ENCODE measurements at places on chromosomes 11 and 22.

DNA sequence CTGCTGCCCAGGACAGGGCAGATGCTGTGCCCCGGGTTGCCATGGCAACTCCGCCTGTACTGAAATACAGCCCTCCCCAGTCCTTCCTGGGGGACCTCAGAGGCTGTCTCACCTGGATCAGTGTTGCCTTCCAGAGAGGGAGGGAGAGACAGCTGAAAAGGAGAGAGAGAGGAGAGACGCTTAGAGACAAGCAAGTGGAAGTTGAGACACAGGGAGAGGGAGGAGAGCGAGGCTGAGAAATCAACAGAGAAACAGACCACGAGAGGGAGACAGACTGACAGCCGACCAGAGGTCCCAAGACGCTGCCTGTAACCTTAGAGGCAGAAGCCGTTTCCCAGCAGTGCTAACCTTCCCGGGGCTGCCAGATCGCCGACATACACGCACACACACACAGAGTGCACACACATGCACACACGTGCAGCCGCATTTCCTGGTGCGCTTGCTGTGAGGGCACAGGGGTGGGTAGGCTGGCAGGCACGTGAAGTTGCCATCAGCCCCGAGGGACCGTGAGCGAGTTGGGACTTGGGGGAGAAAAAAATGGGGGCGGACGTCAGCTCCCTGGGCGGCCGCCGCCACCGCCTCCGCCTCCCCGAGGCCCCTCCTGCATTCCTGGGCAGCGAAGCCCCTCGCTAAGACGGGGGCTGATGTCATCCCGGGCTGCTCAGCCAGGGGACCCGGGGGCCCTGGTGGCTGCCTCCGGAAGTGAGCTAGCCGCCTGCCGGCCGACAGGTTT is 88.6 kb upstream of the CRYBB3 start:
- DNase-seq, result peak; percentile 48

GRCh38 chr11:61019832-61020405 is 48.4 kb downstream of the CD6 start:
- DNase-seq, result no peak

GRCh38 chr11:20111871-20112270 is 48.4 kb downstream of the DBX1 start:
- no peak for DNase-seq

DNA sequence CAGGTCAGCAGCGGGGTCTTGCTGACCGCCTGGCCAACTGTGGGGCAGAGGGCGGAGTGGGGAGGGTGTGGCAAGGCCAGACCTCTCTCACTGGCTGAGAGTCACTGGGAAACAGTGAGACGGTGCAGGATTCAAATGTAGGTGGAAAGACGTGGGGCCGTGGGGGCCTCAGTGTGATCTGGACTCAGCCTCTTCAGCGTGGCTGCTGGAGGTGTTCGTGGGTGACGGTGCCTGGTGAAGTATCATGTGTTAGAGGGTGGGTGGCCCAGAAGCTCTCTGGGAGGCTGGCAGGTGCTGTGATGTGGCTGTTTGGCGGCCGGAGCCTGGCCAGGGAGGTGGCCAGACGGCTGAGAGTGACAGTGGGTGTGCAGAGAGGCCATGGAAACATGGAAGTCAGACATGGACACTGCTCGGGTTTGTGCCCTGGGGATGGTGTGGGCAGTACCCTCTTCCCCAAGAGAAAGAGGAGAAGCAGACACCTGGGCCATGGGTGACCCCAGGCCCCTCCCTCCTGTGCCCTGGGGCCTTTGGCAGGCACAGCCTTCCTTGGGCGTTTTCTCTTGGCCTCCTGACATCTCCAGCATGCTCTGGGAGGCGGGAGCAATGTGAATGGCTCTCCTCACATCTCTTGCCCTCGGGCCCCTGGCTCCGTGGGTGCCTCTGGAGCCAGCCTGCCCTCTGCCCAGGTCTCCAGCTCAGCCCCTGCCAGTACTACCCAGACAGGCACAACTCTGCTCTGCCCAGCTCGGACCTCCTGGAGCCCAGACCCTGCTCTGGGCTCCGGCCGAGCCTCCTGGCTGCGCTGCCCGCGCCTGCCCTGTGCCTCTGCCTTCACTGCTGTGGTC is 10.1 kb upstream of the ACR start:
- DNase-seq, result no peak

DNA sequence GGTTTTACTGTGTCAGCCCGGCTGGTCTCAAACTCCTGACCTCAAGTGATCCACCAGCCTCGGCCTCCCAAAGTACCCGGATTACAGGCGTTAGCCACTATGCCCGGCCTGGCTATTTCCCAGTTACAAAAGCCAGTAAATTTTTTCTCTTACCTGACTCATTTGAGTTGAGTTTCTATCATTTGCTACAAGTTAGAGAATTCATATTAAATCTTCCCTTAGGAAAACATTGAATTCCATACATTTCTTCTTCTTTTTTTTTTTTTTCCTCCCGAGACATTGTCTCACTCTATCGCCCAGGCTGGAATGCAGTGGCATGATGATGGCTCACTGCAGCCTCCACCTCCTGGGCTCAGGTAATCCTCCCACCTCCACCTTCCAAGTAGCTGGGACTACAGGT is 26.0 kb downstream of the CHEK2 start:
- no peak for DNase-seq

GRCh38 chr11:110491577-110492320 is 62.0 kb downstream of the FDX1 start:
- DNase-seq, result no peak

GRCh38 chr22:40055143-40055883 is 60.6 kb downstream of the FAM83F start:
- DNase-seq, result no peak

- no peak for DNase-seq
Observed at GRCh38 chr22:37896939-37897338, 9.2 kb upstream of the MICALL1 start.

DNA sequence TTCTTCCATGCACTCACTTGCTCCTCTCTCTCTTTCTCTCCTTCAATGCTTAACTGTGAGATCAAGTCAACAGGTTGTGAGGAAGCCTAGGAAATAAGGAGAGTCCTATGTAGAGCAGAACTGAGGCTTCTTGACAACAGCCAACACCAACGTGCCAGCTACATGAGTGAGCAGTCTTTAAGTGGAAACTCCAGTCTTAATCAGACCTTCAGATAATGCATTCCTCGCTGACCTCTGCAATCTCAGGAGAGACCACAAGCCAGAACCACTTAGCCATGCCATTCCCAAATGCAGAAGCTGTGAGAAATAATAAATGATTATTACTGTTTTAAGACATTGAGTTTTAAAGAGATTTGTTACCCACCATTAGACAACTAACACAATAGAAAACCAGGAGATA is 6.1 kb upstream of the TEAD1 start:
- DNase-seq, result no peak

GRCh38 chr11:21053466-21053865 is 384.1 kb downstream of the NELL1 start:
- no peak for DNase-seq

DNA sequence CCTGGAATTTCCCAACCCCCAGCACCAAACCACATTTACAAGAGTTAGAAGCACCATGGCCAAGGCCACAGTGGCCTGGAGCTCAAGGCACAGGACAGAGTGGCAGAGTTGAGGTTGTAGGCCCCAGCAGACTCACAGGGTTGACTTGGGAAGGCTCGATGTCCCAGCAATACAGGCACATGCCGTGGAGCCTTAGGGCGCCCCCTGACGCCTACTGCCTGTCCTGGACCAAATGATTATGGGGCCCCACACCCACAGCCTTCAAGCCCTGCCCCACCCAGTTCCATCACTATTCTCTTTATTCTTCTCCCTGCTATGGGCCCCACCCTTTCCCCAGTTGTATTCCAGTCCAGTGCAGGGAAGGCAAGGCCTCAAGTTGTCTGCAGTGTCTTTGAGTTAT is at the start of gene CCDC179:
TSS of gene CCDC179 (minus strand) at position 234 of the 400 bp plus-strand sequence. CDS start at position 181, 53 bp downstream.
- no peak for DNase-seq

- no peak for DNase-seq
Observed at GRCh38 chr11:2557381-2557780, 112.6 kb downstream of the KCNQ1 start.

DNA sequence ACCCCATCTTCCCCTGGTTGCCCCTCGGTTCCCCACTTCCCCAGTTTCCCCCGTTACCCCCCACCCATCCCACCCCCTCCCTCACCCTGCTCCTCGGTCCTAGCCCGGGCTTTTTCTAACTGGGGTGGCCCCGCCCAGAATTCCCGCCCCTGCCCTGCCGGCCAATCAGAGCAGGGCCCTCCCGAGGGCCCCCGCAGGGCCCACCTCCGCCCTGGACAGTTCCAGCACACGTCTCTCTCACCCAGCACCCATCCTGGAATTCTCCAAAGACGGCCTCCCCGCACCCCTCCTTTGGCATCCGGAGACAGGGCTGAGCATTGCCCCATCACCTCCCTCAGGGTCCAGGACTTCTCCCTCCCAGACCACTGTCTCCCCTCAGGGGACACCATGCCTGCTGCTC is at the start of gene H19:
TSS of gene H19 (minus strand) at position 88 of the 400 bp plus-strand sequence.
- no peak for DNase-seq

- DNase-seq, result no peak
Observed at GRCh38 chr11:64660205-64660604, 62.8 kb downstream of the NRXN2 start.

DNA sequence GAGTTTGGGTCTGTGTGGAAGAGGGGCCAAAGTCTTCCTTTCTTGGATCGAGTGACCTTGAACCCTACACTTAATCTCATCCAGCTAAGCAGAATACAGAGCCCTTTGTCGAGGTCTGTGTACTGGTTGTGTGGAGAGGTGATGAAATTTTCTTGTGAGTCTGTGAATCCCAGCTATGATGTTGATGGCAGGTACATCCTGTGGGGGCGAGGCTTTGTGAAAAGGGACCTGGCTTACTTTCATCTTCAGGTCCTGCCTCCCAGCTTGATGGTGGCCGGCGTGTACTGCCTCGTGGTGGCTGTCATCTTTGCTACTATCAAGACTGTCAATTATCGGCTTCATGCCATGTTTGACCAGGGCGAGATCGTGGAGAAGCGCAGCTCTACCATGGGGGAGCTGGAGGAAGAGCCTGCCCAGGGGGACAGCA is 1.0 kb downstream of the PCNX3 start:
- no peak for DNase-seq

GRCh38 chr22:19971276-19972124 is 29.9 kb upstream of the TXNRD2 start:
- no peak for DNase-seq

DNA sequence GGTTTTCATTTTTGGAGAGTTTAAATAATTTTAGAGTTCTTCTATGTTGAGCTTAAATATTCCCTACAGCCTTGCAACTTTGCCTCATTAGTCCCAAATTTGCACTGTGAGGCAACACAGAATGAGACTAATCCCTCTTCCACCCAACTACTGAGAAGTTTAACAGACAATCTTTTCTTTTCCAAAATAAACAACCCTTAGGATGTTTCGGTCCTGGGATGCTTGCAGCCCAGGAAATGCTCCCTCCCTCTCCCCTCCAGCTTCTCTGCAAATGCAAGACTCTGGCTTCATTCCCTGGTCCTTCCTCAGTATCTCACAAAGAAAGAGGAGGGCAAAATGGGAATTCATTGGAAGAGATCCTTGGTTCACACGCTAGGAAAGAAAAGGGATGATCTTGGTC is 222.5 kb downstream of the ST3GAL4 start:
- DNase-seq, result no peak

- no peak for DNase-seq
Observed at GRCh38 chr11:29119707-29120618, 896.9 kb downstream of the KCNA4 start.
